ENCODE measurements at places on chromosomes 11 and 22.

DNA sequence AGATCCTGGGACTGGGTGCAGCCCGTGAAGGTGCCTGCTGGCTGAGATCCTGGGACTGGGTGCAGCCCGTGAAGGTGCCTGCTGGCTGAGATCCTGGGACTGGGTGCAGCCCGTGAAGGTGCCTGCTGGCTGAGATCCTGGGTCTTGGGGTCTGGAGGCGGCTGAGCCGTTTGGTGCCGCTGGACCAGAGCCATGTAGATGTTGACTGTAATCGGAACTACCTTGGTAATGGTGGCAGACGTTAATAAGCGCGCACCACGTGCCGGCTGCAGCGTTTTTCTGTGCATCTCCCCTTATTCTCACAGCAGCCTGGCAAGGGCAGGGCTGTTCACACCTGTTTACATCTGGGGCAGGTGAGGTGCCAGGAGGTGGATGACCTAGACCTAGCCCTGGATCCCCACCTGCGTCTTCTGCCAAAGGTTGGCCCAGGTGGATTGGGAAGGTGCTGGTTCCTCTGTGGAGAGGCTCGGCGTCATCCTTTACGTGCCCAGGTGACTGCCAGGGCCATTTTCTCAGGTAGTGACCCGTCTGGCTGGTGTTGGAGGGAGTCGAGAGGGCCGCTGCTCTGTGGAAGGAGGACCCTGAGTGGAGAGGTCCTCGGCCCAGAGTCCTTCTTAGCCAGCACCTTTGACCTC is 382.5 kb downstream of the TBC1D22A start:
- DNase-seq, result no peak

GRCh38 chr11:120024046-120024445 is 113.9 kb downstream of the TRIM29 start:
- DNase-seq, result no peak

DNA sequence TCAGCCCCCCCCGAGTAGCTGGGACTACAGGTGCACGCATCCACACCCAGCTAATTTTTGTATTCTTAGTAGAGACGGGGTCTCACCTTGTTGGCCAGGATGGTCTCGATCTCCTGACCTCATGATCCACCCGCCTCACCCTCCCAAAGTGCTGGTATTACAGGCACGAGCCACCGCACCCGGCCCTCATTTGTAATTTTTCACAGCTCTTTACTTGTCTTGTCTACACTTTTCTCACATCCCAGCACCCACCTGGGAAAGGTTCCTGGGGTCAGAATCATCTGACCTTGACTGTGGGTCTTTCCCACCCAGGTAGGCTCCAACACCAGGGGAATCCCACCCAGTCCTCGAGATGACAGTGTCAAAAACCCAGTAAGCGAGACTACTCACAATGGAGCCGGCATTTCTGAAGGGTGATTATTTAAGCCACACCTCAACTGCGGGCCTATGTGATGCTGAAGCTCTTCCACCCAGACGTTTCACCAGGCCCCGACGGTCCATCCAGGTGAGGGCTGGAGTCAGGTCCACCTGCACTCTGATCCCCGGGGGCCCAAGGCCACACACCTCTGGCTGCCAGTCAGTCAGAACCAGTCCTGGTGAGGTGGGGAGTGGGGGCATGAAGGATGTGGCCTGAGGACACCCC is 23.4 kb downstream of the CELSR1 start:
- no peak for DNase-seq

- no peak for DNase-seq
Observed at GRCh38 chr11:104275992-104276391, 112.0 kb upstream of the PDGFD start.

DNA sequence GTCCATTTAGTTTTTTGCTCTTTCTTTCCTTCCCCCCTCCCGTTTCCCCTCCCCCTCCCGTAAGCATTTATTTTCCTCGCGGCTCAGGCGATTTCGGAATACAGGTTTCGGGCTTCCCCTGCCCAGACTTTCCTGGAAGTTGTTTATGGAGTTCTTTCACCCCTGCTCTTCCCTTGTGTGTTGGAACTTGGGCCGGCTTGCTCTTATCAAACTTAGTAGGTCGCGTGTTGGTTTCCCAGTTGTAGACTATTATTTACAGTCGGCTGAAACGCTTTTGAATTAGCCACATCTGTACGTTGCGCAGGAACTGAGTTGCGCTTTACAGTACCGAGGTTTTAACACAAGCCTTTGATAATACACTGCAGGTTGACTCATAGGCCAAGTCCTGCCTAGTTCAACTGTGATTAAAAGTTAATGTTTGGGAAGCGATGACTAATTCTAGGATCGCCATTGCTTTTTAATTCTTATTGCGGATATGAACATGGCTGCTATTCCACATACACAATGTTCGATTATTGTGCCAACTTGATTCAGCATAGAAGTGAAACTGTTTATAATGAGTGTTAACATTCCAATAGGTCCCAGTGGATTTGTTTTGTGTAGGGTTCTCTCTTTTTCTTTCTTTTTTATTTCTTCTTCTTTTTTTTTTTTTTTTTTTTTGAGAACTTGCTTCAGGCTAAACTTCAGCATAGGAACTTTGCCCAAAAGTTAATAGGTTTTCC is 1.7 kb downstream of the YAP1 start:
- peak; percentile 70 for DNase-seq

- no peak for DNase-seq
Observed at GRCh38 chr11:57144075-57144474, 37.7 kb upstream of the LRRC55 start.

DNA sequence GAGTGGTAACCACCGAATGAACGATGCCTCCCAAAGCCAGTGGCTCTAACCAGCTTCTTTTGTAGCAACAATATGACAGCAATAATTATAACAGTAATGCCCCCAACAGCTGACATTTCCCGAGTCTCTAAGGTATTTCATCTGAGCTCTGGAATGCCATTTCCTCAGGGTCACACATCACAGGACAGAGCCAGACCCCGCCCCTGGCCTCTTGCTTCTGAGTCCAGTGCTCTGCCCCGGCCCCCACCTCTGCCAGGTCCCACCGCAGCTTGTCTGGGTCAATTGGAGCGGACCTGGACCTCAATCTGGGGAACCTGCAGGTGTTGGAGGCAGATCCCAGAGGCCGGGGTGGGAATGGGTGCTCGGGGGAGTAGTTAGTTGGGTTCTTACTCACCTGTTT is 63.8 kb downstream of the IGLL1 start:
- no peak for DNase-seq

DNA sequence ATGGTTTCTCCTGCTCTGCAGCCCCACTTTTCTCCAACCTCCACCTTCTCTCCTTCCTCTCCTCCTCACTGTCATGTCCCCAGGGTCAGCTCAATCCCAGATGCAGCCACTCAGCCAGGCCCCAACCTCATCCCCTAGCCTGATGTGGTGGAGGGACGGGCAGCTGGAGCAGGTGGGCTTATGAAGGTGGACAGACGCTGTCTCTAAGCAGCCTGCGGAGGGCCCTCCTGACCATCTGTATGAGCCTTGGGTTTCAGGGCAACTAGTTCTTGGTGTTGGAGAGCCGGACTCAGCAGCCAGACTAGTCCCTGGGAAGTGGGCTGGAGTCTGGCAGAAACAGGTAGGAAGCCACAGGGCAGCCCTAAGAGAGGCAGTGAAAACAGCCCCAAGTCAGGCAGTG is 18.1 kb downstream of the CRYBB2 start:
- no peak for DNase-seq

GRCh38 chr11:69131644-69132300 is 24.0 kb upstream of the SMIM38 start:
- DNase-seq, result peak; percentile 55

- no peak for DNase-seq
Observed at GRCh38 chr11:131385763-131386390, 15.5 kb downstream of the NTM start.

GRCh38 chr11:32643526-32643925 is 59.9 kb downstream of the EIF3M start:
- DNase-seq, result no peak

GRCh38 chr22:30874431-30875370 is 93.9 kb downstream of the MORC2 start:
- no peak for DNase-seq

DNA sequence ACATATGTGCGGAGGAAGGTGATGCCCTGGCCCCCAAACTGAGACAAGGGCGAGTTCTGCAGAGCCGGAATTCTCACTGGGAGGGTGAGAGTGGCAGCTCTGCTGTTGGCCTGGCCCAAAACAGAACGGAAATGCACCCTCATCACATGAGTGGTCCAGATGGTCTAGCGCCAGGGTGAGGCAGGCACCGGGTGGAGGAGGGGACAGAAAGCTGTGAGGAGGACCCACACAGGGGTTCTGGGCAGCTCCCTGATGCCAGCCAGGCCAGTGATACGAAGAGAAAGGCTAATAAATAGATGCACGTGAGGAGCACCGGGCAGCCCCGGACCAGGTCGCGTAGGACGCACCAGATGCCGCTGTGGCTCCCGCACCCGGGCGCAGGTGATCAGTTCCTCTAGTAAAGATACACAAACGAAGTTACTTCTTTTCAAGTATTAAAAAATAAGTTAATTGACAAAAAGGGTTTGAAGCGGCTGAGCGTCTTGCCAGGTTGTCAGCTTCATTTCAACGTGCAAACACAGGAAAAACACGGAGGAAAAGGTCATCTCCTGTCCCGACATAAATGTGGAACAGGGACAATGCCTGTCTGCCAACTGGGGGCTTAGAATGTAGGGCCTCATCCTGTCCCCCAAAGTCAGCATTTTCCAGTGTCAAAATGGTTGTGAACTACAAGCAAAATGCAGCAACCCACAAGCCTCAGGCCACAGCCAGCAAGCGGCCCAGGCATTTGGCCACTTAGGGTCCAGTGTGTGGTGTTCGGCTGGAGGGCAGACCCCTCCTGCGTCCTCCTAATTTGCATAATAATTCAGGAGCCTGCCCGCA is 15.3 kb upstream of the BID start:
- DNase-seq, result no peak

DNA sequence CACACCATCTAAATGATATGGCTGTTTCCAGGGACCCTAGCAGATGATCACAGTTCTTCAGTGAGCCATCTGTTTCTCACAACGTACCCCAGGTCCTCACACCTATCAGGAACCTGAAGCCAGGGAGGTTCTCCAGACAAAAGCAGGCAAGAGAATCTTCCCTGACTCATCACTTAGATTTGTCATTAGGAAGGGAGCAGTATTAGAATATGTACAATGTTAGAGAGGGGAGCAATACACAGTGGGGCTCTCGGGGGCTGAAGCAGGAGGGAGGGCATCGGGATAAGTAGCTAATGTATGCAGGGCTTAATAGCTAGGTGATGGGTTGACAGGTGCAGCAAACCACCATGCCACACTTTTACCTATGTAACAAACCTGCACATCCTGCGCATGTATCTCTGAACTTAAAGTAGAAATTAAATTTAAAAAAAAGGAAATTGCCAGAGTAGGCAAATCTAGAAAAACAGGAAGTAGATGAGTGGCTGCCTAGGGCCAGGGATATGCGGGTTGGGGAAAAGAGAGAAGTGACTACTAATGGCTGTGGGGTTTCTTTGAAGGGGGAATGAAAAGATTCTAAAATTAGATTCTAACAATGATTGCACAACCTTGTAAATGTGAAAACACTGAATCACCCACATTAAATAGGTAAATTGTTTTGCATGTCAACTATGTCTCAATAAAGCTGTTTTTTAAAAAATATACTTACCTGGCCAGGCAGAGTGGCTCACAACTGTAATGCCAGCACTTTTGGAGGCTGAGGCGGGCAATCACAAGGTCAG is 14.4 kb downstream of the C22orf42 start:
- peak; percentile 14 for DNase-seq

- DNase-seq, result no peak
Observed at GRCh38 chr11:105923252-105923651, 98.8 kb downstream of the MSANTD4 start.
